ENCODE measurements at places on chromosomes 5 and 9.

- H3K4me1 ChIP-seq: peaks cover 5% of the 10 kb centered on the region
- no peak overlapping the region for H3K4me3 ChIP-seq
- no peaks in the 10 kb centered on the region for H3K27me3 ChIP-seq
- peaks cover 2% of the 10 kb centered on the region for H3K36me3 ChIP-seq
These were observed 4.3 kb downstream of the ERAP2 start for GRCh38 chr5:96880444-96881164.

DNA sequence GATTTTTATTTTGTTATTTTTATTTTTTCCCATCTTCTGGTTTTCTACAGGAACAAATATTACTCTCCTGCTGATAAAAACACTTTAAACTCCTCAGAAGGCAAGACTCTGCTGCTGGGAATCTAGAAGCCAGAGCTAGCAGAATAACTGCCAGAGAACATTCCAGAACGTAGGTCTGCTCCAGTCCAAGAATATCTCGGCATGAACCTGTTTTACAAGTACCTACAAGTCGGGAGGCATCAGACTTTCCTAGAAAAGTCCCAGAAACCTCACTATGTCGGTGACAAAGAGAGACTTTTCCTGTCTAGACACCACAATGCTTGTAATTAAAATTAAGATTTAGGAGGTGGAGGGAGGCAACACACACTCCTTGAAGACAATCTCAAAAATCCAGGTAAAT is 41.4 kb downstream of the FABP6 start:
- DNase-seq: no peak
- H3K4me1 ChIP-seq: peaks cover 15% of the 10 kb centered on the region
- no peak overlapping the region for H3K4me3 ChIP-seq
- H3K27me3 ChIP-seq: no peaks in the 10 kb centered on the region
- H3K36me3 ChIP-seq: peaks cover 2% of the 10 kb centered on the region

- H3K36me3 ChIP-seq: peaks cover 5% of the 10 kb centered on the region
- no peak overlapping the region for H3K27ac ChIP-seq
- no peaks in the 10 kb centered on the region for H3K27me3 ChIP-seq
- DNase-seq: no peak
- no peak overlapping the region for H3K4me3 ChIP-seq
- H3K4me1 ChIP-seq: peaks cover 7% of the 10 kb centered on the region
These were observed 20.0 kb downstream of the SPTLC1 start for GRCh38 chr9:92095236-92095635.

- H3K4me1 ChIP-seq: peaks cover 7% of the 10 kb centered on the region
- H3K36me3 ChIP-seq: no peaks in the 10 kb centered on the region
- H3K4me3 ChIP-seq: peak within 1 kb of the TSS; percentile 96
- H3K27me3 ChIP-seq: peaks cover 29% of the 10 kb centered on the region
- H3K27ac ChIP-seq: peak within 1 kb of the TSS; percentile 81
- DNase-seq: peak; percentile 88
These were observed at the start of gene BRD3 for GRCh38 chr9:134067904-134068743. Gene BRD3 (minus strand): TSS chr9:134068026. CDS start chr9:134053477, 14,549 bp downstream.

DNA sequence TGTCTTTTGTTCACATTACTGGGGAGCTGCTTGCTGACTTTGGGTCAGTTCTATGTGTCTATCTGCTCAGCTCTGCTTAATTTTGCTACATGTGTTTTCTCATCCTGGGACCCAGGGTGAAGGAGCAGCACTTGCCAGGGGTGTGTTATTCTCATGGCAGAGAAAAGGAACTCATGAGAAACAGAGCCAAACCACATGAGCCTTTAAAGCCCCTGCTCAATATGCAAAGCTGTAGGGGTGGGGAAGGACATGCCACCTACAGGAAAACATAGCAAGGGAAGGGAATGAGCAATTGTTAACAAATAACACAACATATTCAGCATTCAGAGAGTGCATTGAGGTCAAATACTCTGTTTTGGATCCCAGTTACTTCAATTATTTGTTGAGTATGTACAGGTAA is 290.9 kb downstream of the CDK5RAP2 start:
- H3K4me3 ChIP-seq: no peak overlapping the region
- no peak overlapping the region for H3K27ac ChIP-seq
- no peak for DNase-seq
- no peaks in the 10 kb centered on the region for H3K4me1 ChIP-seq
- H3K36me3 ChIP-seq: no peaks in the 10 kb centered on the region
- no peaks in the 10 kb centered on the region for H3K27me3 ChIP-seq
